ENCODE measurements at places on chromosomes 1 and 21. TPM values are rescaled to one million over a fixed set of nuclear protein-coding genes. Genes with fewer than 3 reads are reported as not detected.

GRCh38 chr1:234769284-234769985 lies 159.5 kb upstream of the IRF2BP2 start:
- no peak for DNase-seq

MYOC gene
- not detected for total RNA-seq

GRCh38 chr1:57799490-57800115 lies 375.7 kb upstream of the DAB1 start:
- DNase-seq = no peak

DNA sequence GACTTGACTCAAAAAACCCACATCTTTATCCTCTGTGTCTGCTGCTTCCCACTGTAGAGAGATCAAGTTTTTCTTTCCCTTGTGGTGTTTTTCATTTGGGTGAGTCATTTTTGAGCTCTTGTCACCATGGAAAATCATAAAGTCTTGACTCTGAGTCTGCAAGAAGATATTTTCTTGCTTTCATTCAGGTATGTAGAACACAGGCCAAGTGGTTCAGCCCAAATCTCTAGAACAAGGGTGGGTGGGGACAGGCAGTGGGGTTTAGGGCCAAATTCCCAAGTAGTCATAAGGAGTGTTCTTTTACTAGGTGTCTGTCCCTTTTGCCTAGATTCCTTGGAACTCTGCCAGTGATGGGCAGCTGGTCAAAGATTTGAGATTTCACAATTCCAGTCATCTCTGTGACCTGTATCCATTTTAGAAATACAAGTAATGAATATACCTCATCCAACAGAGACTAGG lies 21.5 kb upstream of the ARHGAP29 start:
- DNase-seq = peak; percentile 49

SYT11 gene
- total RNA-seq = 22.4 TPM

TDRD10 gene
- total RNA-seq = not detected

- DNase-seq = no peak
Observed at GRCh38 chr1:65412984-65413375, 7.5 kb upstream of the LEPR start.

GRCh38 chr1:68624233-68624632 lies 127.4 kb upstream of the DEPDC1 start:
- no peak for DNase-seq

DNA sequence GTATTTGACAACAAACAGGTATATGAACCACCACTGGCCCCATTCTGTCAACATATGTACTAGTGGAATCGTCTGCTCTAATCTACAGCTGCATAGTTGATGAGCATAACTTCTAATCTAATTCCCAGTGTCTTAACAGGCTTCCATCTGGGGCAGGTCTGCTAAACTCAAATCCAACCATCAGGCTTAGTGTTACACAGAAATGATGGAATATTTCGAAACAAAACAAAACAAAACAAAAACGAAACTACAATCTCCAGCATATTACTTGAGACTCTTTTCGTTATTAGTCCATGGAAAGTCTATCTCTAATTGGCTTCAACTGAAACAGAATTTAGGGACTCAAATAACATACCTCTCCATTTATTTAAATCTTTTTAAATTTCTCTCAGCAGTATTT lies 37.6 kb downstream of the DIPK1A start:
- no peak for DNase-seq

GRCh38 chr1:104092698-104093097 lies 343.0 kb downstream of the AMY1C start:
- no peak for DNase-seq

GSTM5 gene
- 12.0 TPM for total RNA-seq

NPL gene
- 21.9 TPM for total RNA-seq

All from umbilical cord (tissue), 2 donors.